Dorsolateral prefrontal cortex (tissue), 122 donors: ENCODE measurements at places on chromosomes 1 and 21.

GRCh38 chr1:205188098-205188497 is 23.4 kb downstream of the DSTYK start:
- DNase-seq: no peak

- no peak for DNase-seq
These were observed 4.8 kb upstream of the COL6A1 start for GRCh38 chr21:45976701-45977311.

DNA sequence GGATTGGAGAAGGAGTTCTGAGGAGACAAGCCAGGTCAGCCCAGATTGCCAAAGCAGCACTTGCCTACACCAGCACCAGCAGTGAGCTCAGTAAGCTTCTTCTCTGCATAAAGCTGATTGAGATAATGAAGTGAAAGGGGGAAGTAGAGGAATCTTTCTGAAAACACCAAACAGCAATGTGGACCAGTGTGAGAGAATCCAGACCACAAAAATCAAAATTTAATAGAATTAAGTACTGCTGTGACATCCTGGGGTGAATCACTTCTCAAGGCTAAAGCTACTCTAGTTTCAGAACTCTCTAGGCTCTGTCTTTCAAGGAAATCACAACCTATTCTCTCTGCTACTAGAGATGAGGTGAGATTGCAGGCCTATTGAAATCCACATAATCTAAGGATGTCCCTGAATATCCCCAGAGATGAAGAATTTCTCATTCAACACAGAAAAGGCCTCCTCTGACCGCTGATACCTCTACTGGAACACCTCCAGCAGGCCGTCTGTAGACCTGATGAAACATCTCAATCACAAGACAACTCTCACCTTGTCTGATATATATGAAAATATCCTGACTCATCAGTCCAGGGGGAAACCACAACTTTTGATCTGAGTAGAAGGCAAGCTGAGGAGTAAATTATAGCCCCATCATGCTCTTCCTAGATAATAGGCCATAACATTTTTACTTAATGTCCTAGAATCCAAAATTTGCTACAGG is at the start of gene FCRL4:
TSS of gene FCRL4 (minus strand) at position 127 of the 709 bp plus-strand sequence. CDS start 141 bp downstream, outside the sequence.
- DNase-seq: no peak

DNA sequence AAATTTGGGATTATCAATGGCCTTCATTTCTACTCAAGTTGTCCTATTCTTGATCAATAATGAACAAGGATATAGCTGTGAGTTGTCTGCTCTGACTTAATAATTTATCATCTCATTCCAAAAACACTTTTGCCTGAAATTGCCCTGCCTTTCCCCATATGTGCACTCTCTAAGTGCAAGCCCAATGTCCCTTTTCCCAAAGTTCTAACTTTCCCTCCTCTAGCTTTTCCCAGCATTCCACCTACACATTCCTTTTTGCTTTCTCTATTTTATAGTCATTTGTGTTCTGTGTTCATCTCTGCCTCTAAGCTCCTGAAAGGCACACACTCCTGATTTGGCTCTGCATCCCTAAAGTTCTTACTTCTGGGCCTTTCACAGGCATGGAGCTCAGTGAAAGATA is 34.7 kb downstream of the SUSD4 start:
- no peak for DNase-seq

DNA sequence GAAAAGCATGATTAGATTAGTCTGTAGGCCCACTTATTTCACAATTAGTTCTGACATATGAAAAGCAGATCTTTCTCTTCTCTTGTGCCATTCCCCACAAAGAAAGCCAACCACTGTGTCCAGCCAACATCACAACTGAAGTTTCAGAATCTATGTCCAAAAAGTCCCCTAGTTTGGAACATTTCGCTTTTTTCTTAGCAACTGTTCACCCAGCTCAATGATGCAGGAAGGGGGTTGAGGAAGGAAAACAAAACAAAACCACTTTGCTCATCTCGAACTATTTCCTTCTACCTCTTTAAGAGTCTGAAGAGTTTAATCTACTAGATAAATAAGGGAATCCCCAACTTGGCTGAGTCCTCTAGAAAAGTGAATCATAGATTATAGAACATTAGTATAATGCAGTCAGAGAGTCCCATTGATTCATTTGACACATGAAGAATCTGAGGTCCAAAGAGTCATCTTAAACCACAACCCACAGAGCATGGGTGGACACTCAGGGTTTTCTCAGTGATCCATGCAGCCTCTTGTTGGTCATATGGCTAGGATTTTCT is 159.3 kb upstream of the SGIP1 start:
- DNase-seq: no peak

DNA sequence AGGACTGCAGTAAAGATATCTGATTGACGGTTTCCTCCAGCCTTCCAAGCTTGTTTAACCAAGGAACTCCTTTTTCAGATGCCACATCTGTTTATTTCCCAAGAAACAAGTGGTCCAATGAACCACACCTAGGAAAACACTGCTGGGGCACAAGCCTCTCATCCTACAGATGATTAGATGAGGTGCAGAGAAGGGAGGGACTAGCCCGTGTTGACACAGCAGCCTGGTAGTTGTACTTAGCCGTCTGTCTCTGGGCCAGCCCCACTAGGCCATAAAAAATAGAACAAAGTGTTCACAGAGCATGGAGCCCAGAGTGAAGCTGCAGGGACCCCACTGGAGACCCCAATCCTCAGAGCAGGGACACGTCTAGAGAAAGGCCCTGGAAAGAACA is 32.1 kb downstream of the LRP8 start:
- DNase-seq: no peak

DNA sequence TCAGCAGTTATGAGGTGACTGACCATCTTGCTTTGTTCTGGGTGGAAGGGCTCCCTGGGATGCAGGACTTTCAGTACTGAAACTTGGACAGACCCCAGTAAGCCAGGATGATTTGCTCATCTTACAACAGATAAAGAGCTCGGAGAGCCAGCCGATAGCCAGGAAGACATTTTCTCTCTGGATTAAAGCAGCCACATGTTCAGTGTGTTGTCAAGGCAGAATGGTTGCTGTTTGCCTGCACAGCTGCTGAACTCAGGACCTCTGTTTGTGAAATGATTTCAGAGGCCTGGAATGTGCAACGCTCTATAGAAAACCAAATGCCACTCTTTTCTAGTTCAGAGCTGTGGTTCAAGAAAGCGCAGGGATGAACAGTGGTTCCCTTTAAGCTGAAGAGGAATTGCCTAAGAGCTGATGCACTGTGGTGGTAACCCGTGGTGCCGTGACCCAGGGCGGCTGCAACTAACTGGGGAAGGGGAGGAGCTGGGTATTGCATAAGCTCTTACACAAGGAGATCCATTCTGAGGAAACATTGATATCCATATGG is 40.7 kb downstream of the CASQ2 start:
- no peak for DNase-seq

- DNase-seq: no peak
These were observed 524.1 kb downstream of the PTBP2 start for GRCh38 chr1:97245682-97246081.

DNA sequence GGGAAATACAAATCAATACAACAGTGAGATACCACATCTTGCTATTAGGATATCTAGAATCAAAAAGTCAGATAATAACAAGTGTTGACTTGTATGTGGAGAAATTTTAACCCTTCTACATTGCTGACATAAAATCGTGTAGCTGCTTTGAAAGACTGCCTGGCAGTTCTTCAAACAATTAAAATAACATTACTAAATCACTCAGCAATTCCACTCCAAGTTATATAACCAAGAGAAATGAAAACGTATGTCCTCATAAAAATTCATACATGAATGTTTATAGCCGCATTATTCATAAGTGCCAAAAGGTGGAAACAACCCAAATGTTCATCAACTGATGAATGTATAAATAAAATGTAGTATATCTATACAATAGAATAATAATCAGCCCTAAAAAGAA is 164.6 kb downstream of the RASAL2 start:
- no peak for DNase-seq

DNA sequence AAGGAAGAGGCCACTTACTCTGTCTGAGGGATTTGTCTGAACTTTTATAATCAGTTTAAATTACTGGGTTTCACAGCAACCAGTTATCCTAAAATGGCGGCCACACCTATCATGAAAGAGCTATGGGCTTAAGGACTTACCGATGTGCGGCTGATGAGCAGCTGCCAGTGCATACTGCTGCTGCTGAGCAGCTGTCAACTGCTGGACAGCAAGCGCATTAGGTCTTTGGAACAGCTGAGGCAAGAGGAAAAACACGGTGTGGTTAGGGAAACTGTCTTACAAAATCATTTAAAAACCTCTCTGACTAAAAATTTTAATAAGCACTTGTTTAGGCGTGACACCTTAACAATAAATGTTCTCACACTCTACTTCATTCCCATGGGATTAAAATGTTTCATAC is 72.6 kb upstream of the SDC3 start:
- DNase-seq: no peak

DNA sequence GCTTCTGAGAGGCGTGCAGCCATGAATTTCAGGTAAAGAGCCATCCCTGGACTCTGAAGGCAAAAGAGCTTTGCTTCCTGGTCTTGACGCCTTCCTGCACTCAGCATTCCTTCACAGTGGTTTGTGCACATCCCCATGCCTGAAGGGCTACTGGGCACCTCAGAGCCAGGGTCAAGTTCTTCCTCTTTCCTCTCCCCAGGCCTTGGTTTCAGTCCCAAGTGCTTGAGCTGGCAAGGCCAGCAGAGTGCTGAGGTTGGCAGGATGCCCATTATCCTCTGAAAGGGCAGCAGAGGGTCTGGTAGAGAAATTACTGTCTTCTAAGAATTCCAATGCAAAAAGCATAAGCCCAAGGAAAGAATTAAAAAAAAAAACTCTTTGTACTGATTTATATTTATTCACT is 1064.9 kb downstream of the TTLL7 start:
- DNase-seq: no peak

DNA sequence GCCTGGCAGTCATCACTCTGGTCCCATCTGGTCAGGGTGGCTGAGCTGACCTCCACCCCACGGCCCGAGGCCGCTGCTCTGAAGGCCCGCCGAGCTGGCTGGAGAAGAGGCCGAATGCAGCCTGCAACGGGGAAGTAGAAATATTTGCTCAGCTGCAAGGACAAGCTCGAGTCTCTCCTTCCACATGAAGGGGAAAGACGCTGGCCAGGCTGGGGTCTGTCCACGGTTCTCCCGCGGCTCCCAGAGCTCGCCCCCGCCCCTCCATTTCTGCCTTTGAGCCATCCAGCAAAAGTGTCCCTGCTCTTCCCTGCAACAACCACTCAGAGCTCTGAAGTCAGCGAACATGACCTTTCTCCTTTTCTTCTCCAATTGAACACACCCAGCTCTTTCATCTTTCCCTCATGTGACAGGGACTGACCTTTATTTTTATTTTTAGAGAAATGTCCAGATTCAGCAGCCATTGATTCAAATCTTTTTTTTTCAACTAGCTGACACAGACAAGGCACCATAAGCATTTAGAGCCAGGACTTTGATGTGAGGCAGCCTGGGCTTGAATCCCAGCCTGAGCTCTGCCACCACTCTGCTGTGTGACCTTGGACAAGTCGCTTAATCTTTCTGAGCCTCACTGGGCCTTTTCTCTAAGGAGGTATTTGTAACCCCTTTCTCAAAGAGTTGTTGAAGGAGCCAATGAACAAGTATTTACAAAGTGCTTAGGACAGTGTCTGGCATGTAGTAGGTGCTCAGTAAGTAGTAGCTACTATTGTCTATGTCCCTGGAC is 149.3 kb upstream of the WNT4 start:
- no peak for DNase-seq

GRCh38 chr1:119009312-119009655 is 21.1 kb upstream of the TBX15 start:
- no peak for DNase-seq

DNA sequence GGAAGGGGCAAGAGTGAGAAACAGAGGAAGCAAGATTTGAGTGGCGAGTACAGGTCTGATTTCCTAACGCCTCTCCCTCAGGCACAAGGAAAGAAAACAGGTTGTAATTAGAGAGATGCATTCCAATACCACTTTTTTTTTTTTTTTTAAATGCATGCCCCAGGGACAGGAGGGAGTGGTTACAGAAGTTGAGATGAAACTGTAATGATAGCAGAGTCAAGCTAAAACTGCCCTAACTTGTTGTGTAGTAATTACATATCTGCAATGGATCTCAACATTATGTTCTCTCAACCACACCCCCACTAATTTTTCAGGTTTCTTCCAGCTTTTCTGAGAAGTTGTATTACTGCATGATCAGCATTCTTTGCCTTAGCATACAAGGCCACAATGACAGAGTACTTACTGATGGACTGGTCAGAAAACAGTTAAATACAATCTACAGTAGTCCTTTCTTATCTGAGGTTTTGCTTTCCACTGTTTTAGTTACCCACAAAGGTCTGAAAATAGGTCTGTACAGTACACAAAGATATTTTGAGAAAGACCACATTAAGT is 5.5 kb downstream of the ETV3 start:
- DNase-seq: no peak

DNA sequence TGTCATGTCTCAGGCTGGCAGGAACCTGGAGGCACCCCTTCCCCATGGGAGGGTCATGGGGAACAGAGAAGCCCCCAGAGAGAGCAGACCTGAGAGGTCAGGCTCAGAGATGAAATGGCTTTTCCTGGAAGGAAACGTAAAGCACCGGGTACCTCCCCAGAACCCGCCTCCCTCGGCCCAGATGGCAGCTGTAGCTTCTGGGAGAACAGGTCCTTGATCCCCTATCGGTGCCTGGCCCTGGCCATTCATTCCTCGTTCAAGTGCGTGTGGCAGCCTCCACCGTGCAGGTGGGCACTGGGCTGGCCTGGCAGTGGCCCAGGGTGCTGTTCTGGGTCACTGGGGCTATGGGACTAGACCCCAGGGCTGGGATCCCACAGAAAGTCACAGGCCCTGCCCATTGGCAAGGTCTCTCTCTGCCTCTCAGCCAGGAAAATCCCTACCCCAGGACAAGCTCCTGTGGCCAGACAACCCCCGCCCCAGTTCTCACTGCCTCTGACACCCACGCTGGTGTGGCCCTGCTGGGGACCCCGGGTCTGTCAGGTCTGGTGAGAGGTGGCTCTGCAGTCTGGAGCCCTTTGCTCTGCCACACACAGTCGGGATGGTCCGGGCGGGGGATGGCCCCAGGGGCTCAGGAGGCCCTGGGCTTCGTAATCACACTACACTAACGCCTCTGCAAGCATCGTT is 183.2 kb upstream of the VAMP3 start:
- DNase-seq: no peak

DNA sequence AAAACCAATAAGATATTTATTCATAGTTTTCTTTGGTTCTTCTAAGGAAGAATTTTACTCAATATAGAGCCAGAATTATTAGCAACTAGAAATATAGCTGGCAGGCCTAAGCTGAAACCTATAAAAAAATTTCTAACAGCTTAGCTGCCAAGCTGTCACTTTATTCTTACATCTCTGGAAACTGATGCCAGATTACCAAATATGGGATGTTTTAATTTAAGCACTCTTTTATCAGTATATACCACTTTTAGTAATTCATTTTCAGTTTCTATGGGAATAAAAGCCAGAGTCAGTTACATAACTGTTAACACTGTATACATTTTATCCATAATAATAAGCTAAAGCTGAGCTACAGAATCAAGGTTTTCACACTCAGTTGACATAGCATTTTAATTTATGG is 68.7 kb upstream of the MPC2 start:
- no peak for DNase-seq

DNA sequence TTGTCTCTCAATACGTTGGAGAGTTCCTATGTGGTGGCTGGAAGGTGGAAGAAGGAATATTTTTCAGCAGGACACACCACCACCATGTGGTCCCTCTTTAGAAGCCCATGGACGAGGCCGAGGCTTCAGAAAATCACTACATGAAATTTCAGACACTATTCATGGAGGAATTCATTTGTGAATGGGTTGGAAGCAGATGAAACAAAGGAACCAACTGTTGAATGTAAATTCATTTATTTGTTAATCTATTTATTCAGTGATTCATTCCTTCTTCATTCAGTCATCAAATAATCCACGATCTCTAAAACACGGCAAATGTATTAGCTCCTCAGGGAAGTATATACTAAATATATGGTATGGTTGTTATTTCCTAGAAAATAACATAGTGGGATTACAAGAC is 12.2 kb downstream of the SLC35F3 start:
- no peak for DNase-seq
